NCI-H146 (cell line): ENCODE measurements at places on chromosomes 7 and 10.

GRCh38 chr7:711093-711921, 15.2 kb upstream of the DNAAF5 start:
- DNase-seq: no peak

DNA sequence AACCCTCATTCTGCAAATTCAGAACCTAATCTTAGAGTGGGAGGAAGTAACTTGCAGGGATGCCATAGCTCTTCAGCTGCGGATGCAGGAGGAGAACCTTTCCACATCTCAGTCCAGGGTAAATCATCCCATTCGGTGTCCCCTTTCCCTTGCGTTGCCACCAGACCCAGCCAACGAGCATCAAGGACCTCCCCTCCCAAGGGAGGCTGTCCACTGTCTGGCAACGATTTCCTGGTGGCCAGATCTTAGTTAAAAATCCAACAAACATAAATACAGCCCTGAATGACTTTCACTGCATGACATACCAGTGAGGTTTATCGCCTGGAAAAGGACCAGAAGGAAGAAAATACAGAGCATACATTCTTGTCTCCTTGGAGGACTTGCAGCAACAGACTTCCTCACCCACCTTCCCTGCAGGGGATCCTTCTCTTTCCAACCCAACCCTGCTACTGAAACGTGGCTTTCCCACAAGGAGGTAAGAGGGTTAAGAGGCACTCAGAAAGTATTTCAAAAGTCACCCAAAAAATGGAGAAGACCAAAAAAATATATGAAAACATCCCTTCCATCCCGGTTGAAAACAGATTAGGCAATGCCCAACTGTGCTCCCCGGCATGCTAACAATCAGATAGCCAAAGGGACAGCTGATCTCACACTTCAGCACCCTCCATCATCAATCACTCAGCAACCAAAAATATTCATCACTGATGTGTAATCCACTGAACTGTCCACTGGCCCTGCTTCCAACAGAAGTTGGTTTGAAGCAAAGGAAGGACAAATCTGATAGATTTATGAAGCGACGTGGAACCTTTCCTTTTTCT, 206.6 kb downstream of the TNS3 start:
- no peak for DNase-seq

- DNase-seq: no peak
Measured at GRCh38 chr10:2611603-2612002, 455.7 kb upstream of the PFKP start.

DNA sequence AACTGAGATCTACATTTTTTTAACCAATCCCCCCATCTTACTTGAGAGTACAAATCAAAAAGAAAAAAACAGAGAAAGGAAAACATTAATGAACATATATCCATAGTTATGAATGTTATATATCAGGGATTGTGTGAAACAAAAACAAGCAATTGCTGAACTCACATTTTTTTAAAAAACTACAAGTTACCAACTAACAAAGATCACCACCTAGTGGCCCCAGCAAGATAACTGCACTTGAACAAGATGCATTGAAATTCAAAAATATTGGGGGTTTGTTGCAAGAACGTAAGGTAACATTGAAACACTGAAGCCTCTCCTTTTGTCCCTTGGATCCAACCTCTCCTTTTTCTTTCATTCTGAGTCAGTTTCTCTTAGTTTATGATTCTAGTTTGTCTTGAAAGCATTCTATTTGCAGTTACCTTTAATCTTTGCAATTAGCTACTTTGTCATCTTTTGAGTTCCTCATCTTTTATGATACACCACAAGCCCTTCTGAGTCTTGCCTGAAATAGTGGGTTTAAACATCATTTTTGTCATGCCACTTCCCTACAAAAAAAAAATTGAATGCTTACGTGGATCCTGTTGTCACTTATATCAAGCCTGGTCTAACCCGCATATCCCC, 87.3 kb upstream of the TES start:
- DNase-seq: no peak

DNA sequence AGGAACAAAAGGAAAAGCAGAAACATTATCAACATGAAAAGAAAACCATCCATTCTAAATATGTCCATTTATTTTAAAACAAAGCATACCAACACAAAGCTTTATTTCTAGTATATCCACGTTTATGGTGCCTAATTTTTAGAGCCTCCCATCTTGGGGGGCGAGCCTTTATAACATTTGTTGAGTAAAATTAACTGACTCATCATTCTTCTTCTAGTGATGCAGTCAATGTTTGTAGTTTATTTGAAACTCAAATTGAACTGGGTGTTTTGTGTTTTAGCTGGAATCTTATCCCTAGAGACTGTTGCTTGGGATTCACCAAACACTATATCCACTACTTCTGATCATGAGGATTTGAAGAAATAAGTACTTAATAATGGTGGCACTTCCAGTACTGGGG, 366.4 kb upstream of the NPVF start:
- no peak for DNase-seq

DNA sequence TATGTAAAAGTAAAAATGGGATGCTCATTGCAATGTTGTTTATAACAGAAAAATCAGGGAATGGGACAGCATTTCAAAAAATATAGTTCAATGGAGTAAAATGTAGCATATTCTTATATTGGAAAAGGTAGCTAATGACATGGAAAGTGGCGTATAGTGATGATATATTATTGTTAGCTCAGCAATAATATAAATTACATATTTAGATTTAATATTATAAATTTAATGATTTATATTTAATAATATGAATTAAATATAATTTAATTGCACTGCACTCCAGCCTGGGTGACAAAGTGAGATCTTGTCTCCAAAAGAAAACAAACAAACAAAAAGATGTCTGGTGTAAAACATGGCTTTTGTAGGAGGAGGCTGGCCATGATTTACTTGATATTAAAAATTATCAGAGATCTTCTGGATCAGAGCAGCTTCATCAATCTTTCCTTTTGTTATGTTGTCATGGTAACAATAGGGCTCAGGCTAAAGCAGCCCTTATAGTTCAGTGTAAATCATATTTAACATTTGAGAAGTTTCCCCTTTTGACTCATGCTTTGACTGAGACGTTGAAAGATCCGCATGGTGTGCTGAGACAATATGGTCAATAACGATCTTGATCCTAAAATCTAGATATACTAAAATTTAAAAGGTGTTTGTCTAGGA, 23.2 kb downstream of the OR6B1 start:
- DNase-seq: no peak

DNA sequence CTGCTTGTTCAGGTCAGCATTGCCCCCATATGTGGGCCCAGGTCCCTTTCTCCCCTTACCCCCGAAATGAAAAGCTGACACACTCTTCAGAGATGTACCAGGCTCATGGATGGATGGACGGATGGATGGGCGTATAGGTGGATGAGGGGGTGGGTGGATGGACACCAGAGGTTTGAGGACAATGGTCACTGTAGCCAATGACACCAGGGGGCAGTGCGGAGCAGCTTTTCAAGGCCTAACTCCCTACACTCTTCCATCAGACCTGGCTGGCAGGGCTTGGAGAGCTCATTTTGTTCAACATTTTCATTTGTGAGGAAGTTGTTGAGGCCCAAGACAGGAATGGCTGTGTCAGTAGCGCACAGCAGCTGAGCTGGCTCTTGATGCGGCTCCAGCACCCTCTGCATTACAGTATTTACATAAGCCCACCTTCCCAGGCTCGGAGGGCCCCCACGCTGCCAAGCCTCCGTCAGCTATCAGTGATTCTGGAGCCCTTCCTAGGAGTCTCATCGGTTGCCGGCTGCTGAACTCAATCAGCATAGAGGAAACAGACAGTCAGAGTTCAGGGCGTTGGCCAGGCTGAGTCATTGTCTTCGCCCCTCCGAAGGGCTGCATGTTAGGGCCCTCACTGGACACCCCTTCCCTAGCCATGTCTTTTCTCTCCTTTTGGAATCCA, 11.6 kb upstream of the FFAR4 start:
- DNase-seq: peak; percentile 74

DNA sequence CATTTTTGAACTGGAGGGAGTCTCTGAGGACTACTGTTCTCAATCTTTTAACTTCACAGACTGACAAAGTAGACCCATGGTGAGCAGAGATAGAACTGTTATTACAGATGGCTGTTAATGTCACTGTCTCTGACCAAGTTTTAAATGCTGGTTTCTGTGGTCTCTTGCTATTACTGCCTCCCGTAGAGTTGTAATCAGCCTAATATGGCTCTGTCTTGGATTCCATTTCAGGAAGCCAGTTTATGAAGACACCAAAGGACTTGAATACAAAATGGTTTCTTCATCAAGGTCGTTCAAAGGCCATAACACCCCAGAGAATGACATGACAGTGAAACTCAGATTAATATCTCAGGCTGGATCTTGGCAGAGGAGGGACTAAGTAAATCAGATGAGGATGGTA, 3.9 kb downstream of the SFRP4 start:
- DNase-seq: no peak

- DNase-seq: peak; percentile 47
Measured at GRCh38 chr10:86363184-86363832, 3.3 kb downstream of the GRID1 start.

GRCh38 chr7:71498381-71498780, 366.4 kb downstream of the GALNT17 start:
- DNase-seq: no peak

DNA sequence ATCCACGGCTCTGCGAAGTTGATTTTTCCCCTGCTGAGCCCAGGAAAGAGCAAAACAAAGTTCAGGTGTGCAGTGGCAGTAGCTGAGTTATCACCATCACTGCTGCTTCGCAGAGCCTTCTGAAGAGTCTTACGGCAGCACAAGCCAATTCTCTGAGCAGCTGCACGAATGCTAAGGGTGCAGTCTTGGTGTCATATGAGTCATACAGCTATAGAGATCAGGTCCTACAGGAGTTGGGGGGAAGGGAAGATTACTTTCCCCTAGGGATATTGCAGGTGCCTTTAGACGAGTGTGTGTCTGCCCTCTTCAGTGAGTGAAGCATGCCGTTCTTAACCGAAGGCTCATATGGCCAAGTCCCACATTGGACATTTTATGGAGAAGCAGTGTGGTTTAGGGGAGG, 227.8 kb downstream of the CELF2 start:
- no peak for DNase-seq

DNA sequence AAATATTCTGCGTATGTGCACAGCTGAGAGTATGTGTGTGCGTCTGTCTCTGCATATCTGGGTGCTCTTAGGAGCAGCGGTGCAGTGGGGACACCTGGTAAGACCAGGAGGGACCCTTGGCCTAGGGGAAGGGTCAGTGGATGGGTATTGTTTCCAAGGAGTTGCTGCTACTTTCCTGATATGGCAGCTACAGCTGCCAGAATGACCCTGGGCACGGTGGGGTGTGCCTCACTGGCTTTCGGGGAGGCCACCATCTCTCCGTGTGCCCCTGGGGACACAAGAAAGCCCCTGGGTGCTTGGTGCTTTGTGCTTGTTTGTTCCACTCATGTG, 8.6 kb downstream of the PFKFB3 start:
- no peak for DNase-seq

- DNase-seq: no peak
Measured at GRCh38 chr7:115474137-115474536, 552.2 kb downstream of the MDFIC start.

DNA sequence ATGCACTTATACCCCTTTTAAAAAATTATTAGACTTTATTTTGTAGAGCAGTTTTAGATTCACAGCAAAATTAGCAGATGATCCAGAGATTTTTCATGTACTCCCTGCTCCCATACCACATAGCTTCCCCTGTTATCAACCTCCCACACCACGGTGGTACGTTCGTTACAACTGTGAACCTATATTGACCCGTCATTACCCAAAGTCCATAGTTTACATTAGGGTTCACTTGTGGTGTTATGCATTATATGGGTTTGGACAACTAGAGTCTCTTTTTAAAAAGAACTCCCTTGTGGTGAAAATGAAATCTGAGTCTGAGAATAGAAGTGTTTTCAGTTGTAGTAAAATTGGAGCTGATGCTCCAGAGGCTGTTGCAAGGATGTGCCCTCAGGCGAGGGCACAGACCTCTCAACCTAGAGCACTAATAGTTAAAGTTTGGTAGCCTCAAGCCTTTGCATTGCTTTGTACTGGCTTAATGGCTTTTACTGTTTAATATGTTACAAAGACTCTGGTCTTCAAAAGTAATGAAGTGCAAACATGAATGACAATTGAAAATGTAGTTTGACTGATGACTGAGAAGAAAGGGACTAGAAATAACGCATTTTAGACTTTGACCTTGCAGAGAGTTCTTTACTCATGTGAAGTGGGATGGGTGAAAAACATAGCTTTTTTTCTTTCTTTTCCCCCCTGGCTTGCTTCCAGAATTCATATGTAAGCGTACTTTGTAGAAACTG, 30.6 kb upstream of the CSTF2T start:
- no peak for DNase-seq

- peak; percentile 49 for DNase-seq
Measured at GRCh38 chr10:55048830-55049498, 247.9 kb upstream of the PCDH15 start.

DNA sequence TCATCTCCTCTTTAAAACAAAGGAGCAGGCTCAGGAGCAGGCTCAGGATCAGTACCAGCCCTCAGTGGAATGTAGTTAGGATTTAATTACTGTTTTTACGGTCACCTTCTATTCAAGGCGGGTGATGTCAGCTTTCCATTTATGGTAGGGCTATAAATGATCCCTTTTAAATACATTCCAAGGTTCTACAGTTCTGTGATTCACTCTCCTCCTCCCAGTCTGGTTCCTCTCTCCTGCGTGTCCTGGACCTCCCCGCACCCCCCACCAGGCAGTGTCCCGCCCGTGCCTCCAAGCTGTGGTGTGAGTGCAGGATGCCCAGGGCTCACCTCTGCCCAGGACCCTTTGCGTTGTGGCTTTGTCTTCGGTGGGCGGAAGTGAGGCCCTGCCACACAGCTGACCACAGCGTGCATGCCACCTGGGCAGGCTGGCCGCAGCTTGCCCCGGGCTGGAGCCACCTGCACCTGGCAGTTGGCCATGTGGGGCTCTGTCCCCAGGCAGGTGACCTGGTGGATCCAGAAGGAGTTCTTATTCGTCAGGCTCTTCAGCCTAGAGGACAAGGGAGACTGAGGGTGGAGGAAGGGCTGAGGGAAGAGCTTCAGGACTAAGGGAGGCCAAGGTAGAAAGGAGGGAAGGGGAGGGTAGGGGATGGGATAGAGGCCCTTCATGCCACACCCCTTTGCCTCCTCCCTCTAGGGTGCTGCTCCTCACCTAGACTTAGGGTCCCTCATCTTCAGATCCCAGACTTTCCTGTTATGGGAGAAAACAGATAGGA, 9.1 kb downstream of the LOXL4 start:
- DNase-seq: no peak

GRCh38 chr7:142140401-142140959, 29.0 kb downstream of the MGAM2 start:
- no peak for DNase-seq

- DNase-seq: no peak
Measured at GRCh38 chr10:101956898-101957297, 99.1 kb downstream of the ARMH3 start.

- DNase-seq: no peak
Measured at GRCh38 chr10:15742836-15743235, 23.1 kb upstream of the ITGA8 start.

DNA sequence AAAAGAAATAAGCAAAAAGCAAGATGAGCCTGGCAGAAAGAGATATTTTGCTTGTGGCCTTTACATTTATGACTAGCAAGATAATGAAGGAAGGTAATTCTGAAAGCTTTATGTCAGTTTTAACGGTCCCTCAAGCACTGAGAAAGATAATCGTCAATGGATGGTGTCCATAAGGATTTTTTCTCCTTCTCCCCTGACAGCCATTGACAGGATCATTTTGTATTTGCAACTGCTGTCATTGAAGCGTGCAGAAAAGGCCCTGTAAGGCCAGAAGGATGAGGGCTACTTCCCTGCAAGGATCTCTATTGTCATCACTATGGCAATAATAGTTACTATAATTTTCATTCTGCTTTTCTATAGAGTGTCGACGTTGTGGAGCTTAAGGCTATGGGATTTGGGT, 994 bp upstream of the LRGUK start:
- DNase-seq: no peak

GRCh38 chr7:67917437-67917755, 920.8 kb downstream of the TYW1 start:
- no peak for DNase-seq
